ENCODE measurements at places on chromosomes 12 and 14. TPM values are rescaled to one million over a fixed set of nuclear protein-coding genes. Genes with fewer than 3 reads are reported as not detected.
A peak's percentile ranks its signal among the peaks of the same experiment; 100 is the strongest.

GRCh38 chr12:94831081-94831751 is 172.3 kb downstream of the NDUFA12 start:
- no peak for DNase-seq

DNA sequence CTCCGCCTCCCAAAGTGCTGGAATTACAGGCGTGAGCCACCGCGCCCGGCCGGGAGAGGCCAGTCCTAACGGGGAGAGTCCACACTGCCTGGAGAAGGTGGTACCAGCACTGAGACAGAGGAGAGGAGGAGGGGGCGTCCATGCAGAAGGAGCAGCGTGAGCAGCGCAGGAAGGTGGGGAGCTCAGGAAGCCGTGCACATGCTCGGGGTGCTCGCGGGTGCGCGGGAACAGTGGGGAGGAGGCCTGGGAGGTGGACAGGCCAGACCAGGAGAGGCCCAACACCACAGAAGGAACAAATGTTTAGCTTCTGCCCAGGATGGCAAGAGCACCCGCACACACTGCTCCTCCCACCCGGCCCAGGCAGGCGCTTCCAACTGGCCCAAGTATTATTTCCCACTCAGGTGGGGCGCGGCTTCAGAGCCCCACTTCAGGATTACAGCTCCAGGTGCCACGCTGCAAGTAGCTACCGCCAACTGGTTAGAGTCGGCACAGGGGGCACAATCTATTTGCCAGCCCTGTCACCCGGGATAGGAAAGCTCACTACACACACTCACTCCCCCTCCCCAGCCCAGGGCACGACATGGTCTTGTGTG is 80.8 kb upstream of the BCL11B start:
- no peak for DNase-seq

GRCh38 chr14:64196814-64197411 is 97.3 kb downstream of the ESR2 start:
- DNase-seq: peak; percentile 79

GRCh38 chr14:104794631-104794992 is 936 bp downstream of the AKT1 start:
- DNase-seq: no peak

DNA sequence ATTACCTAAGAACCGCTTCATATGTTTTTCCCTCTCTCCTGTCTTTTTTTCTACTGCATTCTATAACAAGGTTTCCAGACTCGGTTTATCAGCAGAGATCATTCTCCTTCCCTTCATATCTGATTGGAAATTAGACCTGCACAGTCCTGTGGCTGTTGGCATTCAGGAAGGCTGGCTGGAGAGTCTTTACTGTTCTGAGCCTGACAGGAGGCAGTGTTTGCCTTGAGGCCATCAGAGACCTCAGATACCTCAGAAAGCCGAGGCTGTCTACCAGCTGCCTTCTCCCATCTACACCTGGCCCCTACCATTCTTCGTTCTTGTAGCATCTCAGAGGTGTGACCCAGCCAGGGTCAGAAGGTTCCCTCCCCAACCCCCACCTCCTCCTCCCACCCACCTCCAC is 182.0 kb downstream of the CAND1 start:
- DNase-seq: no peak

DNA sequence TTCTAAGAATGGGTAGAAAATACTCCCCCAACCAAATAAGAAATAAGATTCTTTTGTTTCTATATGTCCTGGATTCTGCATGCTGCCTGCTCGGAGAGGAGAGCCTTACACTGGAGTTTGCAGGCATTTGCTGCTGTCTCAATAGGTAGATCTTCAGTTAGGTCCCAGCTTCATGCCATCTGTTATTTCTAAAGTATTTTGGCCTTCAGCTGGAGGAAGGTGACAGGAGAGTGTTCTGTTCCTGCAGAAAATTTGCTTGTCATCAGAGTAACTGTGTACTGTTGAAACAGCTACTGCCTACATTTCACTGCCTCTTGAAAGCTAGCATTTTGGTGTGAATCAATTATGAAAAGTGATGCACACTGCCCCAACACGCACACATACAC is 966.9 kb downstream of the NRXN3 start:
- no peak for DNase-seq

DNA sequence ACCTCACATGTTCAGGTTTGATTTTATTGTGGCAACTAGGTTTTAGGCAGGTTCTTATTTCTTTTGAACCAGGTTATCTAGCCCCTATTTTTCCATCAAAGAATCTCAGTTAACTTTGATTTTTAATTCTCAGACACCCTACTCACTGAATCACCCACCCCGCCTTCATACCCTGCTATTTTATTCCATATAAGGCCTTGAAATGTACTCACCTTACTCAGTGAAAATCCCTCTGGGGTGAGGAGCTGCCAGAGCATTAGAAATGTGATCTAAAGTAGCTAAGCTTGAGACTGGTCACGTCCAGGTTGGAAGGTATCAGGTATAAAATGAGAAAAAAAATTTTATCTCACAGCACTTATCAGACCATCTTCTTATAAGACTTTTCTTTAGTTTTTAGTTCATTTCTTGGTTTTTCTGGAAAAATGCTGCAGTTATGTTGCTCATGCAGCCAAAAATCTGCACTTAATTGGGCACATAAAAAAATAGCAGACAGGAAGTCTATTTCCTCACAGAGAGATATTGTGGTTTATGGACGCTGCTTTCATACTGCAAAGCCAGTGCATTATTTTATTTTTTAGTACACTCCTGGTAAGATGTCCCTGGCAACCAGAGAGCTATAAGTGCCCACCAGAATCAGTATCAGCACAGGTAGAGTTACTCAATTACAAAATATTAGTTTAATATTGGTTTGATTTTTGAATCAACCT is 101.5 kb upstream of the CCDC91 start:
- DNase-seq: no peak

- no peak for DNase-seq
Observed at GRCh38 chr12:90106568-90106967, 397.9 kb upstream of the ATP2B1 start.

DNA sequence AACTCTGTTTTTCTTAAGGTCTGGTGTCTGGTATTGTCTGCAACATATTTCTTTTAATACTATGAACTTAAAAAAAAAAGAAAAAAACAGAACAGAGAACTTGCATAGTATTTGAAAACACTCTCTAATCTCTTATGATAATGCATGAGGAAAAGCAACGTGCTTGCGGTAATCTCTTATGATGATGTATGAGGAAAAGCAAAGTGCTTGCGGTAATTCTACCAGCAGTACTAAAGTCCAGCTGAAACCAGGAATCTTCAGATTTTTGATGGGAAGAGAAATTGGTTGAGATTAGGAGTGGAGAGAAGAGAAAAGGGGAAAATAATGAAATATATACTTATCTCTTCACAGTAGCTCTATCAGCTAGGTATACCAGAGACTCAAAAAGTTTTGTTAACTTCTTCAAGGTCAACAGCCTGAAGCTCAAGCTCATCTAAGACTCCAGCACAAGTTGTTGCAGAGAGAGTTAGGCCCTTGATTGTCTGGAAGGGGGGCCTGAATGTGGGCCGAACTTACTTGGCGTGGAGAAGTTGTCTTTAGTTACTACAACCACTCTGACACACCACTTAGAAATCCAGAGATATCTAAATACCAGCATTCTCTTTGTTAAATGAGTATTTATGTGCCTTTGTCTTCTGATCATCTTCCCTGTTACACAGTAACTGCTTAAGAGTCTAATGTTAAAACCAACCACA is 240.4 kb downstream of the PRKD1 start:
- no peak for DNase-seq

DNA sequence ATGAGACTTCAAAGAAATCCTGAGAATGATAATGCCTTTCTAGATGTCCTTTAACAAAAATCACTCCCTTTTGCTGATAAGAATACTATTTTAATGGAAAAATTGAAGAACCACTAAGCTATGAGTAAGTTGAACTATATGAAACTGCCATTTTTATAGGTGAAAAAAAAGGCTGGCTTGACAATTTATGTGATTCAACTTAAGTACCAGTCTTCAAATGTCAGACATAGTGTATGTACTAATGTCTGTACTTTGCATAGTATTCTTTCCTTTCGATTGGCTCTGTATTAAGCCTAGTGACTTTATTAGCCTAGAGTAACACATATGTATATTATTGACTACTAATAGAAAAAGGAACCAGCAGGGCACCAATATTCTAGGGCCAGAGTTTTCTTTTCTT is 11.9 kb downstream of the HEATR5A start:
- no peak for DNase-seq

- DNase-seq: no peak
Observed at GRCh38 chr12:8912914-8913313, 1.4 kb upstream of the PHC1 start.

SIX6 gene
- not detected for total RNA-seq

KRT3 gene
- 0.10 TPM for total RNA-seq

RPL10L gene
- not detected for total RNA-seq

VRTN gene
- total RNA-seq: 0.20 TPM

PFDN5 gene
- total RNA-seq: 421 TPM

CCDC198 gene
- not detected for total RNA-seq

ANKS1B gene
- 10.7 TPM for total RNA-seq

REM2 gene
- total RNA-seq: not detected

All from skin of body (tissue), 3 donors.